ENCODE measurements at places on chromosomes 5 and 9.

GRCh38 chr9:136624184-136624951 lies 38.3 kb upstream of the EGFL7 start:
- DNase-seq, result no peak

DNA sequence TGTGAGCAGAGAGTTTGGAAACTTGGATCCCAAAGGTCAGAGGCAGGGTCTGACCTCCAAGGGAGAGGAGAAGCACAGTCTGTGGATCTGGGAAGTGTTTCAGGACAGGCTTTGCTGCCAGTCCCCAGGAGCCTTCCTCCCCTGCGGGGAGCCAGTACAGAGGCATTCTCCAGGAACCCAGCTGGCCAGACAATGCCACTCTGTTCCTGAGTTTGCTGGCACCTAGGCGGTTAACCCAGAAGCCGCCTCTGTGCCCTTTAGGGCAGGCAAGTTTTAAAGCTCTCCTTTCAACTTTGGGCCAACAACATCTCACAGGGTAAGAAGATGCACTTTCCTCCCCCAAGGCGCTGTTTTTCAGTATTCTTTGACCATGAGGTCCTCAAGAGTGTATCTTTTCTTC lies 37.0 kb upstream of the FGF1 start:
- no peak for DNase-seq

DNA sequence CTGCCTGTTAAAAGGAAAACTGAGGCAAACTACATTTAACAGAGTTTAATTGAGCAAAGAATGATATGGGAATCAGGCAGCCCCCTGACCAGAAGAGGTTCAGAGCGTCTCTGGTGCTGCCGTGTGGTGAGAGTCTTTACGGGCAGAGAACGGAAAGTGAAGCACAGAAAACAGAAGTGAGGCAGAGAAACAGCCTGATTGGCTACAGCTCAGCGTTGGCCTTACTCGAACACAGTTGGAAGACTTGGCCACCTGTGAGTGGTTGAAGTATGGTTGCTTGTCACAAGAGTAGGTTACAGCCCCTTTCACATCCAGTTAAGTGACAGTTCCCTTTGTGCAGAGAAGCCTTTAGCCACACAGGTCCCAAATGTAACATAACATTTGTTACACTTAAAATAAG lies 16.9 kb upstream of the FBP1 start:
- DNase-seq, result no peak

- DNase-seq, result no peak
These were observed 174.5 kb upstream of the RAD23B start for GRCh38 chr9:107108342-107109130.

DNA sequence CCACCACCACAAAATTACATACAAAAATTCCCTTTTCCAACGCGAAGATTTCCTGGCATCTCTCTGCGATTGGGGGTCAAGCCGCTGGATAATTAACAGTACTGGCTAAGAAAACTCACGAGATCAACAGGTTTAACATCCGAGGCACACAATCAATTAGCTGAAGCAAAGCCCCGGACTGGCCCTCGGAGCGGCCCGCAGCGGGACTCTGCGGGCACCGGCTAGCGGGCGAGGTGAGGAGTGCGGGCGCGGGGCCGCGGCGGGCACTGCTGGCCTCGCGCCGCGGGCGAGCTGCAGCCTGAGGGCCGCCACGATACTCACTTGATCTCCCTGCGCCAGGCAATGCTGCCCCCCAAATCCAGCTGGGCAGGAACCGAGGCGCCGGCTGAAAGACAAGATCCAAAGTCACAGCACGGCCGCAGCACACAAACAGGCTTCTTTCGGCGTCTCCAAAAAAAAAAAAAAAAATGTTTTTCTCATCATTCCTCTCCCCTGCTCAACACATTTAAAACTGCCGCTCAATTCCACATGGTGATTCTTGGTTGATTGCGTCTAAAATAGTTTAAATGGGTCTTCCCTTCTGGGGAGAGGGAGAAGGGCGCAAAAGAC lies 210.2 kb downstream of the MEF2C start:
- DNase-seq, result no peak

DNA sequence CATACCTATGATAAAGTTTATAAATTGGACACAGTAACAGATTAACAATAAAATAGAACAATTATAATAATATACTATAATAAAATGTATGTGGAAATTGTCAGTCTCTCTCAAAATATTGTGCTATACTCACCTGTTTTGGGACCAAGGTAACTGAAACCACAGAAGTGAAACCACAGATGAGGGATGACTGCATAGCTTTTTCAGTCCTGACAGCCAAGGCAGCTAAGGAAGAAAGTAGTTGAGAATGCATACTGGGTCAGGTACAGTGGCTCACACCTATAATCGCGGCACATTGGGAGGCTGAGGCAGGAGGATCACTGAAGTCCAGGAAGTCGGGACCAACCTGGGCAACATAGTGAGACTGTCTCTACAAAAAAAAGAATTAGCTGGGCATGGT lies 8.9 kb downstream of the SRP19 start:
- DNase-seq, result no peak

DNA sequence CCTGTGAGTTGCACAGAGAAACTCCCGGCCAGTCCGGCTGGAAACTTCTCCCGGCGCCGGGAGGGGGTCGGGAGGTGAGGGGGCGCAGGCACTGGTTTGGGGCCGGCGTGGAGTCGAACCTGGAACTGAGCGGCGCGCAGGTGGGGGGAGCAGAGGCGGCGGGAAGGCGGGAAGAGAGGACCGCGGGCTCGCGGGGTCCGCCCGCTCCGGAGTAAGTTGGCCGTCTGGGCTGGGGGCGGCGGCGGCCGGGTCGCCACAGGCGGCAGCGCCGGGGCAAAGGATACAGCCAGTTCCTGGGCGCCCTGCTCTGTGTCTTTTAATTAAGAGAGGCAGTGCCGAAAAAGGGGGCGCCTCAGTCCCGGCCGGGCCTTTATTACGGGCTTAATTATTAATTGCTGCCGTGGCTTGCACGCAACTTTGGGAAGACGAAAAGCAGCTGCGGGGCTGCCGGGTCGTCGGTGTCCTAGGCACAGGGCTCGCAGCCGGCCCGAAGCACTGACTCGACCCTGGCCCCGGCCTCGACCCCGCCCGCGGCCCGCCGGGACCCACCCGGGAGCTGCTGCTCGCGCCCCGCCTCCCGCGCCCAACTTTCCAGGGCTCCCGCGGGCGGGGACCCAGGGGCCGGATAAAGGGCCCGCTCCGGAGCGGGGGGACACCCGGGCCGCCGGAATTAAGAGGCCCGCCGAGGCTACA lies 1.1 kb downstream of the NTNG2 start:
- DNase-seq, result no peak

DNA sequence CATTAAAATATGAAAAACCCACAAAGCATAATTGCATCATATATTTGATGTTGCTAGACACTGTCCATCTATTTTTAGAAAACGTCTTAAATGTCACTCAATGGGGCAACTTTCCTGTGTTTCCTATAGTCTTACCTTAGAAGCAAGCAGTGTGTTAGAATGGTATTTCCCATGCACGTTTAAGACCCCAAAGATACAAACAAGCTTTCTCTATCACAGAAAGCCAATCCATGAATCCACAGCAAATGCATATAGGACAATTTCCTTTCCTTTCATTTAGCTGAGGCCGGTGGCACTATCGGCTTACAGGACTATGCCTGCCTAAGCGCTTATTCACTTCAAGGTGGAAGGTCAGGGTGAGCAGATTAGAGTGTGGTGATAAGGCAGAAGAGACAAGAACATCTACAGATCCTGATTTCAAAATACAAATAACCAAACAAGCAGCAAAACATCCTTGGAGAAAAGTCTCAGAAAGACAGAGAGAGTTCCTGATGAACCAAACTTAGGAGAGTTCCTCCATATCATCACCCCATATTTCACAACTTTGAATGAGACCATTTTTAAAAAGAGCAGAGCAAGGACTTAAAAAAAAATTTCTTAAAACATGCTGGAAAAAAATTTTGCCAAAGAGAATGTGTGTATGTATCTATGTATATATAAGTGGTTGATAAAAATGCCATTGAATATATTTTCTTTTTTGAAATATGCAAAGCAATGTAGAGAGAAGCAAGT lies 57.2 kb downstream of the MEF2C start:
- no peak for DNase-seq

GRCh38 chr5:149838881-149839739 lies 105.5 kb downstream of the PDE6A start:
- no peak for DNase-seq

- DNase-seq, result no peak
These were observed 68.9 kb downstream of the RASEF start for GRCh38 chr9:82993856-82994605.

GRCh38 chr9:124392871-124393460 lies 22.3 kb downstream of the PSMB7 start:
- no peak for DNase-seq

- no peak for DNase-seq
These were observed 30.4 kb upstream of the FCN1 start for GRCh38 chr9:134948149-134948548.

- DNase-seq, result no peak
These were observed 611.9 kb downstream of the EFNA5 start for GRCh38 chr5:107058803-107059202.

DNA sequence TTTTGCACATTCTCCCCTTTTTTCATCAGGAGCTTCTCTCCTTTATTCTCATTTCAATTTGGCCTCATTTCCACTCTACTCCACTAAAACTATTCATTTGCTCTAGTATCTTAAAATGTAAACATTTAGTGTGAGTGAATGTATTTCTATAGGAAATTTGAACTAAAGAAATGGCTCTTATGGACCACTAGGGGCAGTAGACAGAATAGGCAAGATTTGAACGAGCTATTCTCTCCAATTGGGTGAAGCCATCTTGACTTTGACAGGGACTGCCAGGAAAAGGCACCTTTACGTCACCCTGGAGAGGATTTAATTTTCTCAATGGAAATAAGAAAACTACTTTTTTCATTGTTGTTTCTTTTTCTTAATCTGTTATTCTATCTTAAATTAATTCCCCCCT lies 666.3 kb downstream of the DNAH5 start:
- no peak for DNase-seq

DNA sequence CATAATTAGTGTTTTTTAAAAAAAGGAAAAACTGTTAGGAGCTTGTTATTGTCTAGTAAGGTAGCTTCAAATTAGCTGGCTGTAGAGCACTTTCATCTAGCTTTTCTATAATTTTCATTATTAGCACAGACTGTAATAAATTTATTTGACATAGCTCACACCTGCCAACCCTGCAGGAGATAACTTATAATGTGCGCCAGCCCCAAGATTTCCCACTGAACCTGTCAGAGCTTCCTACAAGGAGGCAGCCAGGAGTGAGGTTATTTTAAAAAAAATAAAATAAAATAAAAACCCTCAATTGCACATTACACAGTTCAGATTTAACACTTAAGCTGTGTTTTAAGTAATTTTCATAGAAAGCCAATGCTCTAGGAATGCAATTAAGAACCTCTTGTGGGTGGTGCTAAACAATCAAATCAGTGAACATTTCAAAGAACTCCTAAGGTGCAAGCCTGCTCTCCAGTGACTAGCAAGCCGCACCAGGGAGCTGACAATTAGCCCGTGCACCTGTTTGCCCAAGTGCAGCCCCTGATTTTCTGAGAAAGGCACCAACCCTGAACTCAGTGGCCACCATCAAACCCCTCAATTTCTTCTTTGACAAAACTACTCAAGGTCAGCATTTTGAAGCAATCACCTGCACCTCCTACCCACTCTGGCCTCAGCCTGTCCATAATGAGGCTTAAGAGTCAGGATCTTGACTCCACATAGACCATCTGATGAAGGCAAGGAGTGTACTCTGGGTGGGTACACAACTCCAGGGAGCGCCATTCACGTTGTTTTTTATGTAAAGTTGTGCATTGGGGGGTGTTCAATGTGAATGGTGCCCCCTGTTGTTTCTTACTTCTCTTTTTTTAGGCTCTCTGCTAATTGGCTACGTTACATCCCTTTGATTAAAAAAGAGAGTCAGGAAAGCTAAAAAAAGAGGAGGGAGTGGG lies 385.3 kb upstream of the WWC1 start:
- DNase-seq, result no peak

DNA sequence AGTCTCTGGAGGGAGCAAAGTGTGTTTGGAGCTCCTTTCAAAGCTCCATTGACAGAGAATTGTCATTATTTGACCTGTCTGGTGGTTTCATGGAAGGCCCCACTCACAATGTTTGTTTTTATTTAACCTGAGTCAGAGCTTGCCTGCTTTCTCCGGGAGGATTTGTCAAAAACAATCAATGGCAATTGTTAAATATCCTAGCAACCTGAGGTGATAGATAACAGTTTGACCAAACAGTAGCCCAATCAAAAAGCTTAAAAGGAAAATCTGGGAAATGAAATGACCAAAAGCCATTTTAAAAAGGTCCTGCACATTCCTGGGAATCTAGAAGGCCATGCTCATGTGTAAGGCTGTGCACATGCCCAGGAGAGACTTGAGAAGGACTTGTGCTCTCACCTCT lies 177.2 kb upstream of the POC5 start:
- no peak for DNase-seq

- DNase-seq, result no peak
These were observed 292.9 kb upstream of the PUM3 start for GRCh38 chr9:3136686-3137346.

GRCh38 chr9:74496819-74497747 lies at the start of gene RORB:
TSS of gene RORB (plus strand) at chr9:74497335. CDS start at chr9:74497977, 642 bp downstream.
- no peak for DNase-seq

DNA sequence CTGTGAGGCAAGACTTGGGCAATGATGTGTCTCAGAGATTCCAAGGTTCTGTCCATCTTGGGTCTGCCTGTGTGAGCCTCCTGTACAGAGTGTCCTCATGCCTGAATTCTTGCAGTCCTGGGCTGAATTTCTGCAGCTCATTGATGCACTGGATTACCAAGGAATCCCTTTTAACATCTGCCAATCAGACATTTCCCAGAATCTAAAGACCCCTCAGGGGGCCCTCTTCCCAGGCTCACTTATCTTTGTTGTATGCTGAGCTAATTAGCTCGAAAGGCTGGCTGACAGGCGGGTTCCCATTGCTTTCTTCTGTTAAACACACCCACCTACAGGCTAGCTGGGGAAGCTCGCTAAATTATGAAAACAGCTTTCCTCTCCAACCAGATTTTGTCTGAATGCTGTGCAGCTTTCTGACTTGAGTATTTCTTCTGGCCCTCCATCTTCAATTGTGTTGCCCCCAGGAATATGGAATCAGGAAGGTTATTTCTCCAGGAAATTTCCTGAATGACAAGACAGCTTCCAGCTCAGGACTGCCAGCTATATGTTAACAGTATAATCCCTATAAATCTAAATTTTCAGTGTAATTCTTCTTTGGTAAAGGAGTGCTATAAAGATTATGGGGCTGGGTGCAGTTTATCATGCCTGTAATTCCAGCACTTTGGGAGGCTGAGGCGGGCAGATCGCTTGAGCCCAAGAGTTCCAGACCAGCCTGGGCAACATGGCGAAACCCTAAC lies at the start of gene LIX1:
Gene LIX1, minus strand, starts transcription at position 91 of the 734 bp plus-strand sequence. Its CDS starts 35 bp downstream, at position 56.
- DNase-seq, result no peak

DNA sequence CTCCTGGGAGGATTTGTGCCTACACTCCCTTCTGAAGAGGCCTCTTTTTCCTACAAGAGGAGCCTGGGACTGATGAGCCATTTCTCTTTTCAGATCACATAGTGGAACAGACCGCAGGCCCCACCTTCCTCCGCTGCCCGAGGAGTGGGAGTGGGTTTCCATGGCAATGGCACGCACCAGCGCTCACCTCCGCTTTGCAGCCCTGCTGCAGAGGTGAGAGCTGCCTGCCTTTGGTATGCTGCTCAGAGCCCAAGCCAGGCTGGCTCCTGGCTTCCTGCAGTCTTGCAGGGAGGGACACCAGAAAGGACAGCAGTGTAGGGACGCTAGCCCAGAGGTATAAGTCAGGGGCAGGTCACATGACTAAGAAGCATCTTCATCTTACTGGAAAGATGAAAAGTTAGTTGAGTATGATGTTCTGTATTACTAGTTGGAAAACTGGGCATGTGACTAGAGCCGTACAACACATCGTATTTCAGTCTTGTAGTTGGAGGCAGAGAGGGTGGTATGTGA lies 12.4 kb downstream of the PTTG1 start:
- no peak for DNase-seq
